ENCODE measurements at places on chromosomes 2 and 18.

DNA sequence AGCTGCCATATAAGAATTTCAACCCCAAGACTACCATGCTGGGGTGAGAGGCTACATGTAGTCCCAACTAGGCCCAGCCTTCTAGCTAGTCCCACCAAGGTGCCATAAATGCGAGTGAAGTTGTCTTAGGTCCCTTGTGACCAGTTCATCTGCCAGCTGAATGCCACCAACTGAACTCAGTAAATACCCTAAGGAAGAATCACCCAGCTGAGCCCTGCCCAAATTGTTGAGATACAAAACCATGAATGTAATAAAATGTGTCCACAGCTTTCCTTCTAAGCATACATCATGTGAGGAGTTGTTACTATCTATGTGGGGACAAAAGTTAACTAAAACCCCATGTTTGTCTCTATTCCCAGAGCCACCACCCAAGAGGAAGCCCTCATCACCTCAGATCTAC is 70.3 kb downstream of the THADA start:
- DNase-seq, result no peak

- DNase-seq, result no peak
Observed at GRCh38 chr2:32453242-32454062, 96.6 kb downstream of the BIRC6 start.

DNA sequence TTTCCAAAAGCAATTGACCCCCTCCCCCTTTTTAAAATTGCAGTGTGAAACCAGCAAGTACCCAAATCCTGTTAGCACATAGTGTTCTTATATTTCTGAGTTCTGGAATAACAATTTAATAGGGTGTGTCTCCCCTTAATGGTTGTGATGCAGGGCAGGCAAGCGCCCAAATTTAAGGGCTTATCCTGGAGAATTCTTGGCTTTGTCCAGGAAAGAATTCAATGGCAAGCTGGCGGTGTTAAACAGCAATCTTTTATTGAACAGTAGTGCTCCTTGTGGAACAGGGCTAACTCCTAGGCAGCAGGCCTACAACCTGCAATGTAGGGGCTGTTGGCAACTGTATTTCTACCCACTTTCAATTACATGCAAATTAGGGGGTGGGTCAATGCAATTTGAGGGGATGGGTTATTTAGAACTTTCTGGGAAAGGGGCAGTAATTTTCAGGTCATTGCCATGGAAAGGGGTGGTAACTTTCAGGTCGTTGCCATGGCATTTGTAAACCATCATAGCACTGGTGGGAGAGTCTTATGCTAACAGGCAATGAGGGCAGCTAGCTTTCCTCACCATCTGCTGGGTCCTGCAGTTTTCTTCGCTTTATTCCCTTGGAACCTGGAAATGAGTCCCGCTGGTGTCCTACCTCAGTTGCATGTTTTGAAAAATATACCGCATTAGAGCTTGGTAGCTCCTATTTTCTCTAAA is 149.0 kb upstream of the KCTD1 start:
- no peak for DNase-seq

GRCh38 chr18:54019641-54020040 is 204.8 kb downstream of the MBD2 start:
- DNase-seq, result no peak

DNA sequence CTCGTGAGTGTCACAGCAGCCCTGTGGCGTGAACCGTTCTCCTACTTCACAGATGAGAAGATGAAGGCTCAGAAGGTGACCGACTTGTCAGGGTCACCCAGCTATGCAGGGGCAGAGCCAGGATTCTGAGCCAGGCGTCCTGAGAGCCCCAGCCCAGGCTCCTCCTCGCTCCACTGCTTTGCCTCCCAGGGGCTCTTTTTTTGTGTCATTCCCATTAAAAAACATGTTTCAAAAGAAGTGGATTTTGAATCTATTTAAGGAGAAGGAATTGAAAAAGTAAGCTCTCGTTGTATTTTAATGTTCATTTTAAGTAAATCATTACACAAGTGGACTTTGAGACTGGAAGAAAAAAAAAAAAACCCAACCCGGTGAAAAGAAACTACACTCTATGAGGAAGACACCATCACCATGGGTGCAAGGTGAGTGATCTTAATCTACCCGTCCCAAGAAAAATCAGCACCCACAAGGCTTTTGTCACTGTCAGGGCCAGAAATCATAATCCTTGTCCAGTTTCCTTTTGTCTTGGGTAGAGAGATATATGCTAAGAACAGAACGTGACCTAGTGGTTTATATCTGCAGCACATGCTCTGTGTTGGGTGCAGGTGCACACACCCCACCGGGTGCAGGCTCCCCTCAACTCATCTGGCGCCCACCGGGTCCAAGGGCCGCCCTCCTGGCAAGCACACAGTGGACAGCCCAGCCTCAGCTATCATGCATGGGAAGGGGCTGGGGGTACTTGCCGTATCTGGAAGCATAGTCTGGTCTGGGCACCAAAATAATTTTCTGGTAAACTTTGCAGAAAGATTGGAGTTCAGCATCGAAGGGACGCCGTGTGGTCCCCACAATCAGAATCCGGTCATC is 73.5 kb upstream of the ASB18 start:
- DNase-seq, result no peak

- DNase-seq, result no peak
Observed at GRCh38 chr18:43001821-43002220, 113.7 kb downstream of the RIT2 start.

DNA sequence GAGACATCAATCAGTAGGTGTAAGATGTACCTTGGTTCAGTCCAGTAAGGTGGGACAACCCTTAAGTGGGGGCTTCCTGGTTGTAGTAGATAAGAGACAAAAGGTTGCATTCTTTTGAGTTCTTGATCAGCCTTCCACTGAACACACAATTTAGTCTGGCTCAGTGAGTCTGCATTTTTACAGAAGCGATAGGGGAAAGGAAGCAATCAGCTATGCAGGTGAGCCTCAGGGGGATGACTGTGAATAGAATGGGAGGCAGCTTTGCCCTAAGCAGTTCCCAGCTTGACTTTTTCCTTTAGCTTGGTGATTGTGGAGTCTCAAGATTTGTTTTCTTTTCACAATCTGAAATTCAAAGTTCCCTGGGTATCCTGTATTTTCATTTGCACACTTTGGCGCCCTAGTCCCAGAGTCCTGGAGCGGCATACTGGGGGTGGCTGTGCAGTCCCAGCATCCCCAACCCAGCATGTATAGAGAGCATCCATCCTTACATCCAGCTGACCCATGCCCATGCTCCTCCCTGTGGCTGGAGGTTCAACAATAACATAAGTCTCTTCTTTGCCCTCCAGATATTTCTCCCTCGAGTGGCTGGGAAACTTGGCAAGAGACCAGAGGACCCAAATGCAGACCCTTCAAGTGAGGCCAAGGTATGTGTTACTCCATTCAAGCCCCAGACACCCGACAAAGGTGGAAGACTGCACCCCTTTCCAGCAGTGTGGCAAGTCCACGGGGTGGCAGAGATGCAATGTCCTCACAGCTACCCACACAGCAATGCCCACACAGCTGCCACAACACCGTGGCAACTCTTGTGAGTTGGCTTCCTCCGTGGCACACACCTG is 20.1 kb upstream of the PRLH start:
- DNase-seq, result no peak

DNA sequence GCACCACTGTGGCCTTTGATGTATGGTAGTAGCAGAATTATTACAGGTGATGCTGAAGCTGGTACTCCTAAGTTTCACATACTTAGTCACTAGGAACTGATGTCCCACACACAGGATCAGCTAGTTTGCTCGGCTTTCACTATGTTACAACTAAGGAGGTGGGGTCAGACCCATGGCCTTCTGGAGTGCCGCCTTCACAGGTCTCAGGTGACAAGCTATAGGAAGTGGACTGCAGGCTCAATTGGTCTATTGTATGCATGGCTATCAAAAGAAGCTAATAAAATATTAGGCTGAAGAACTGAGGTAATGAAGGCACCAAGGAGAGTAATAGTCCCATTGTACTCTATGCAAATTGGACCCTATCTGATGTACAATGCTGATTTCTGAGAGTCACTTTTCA is 170.6 kb downstream of the DLGAP1 start:
- no peak for DNase-seq

DNA sequence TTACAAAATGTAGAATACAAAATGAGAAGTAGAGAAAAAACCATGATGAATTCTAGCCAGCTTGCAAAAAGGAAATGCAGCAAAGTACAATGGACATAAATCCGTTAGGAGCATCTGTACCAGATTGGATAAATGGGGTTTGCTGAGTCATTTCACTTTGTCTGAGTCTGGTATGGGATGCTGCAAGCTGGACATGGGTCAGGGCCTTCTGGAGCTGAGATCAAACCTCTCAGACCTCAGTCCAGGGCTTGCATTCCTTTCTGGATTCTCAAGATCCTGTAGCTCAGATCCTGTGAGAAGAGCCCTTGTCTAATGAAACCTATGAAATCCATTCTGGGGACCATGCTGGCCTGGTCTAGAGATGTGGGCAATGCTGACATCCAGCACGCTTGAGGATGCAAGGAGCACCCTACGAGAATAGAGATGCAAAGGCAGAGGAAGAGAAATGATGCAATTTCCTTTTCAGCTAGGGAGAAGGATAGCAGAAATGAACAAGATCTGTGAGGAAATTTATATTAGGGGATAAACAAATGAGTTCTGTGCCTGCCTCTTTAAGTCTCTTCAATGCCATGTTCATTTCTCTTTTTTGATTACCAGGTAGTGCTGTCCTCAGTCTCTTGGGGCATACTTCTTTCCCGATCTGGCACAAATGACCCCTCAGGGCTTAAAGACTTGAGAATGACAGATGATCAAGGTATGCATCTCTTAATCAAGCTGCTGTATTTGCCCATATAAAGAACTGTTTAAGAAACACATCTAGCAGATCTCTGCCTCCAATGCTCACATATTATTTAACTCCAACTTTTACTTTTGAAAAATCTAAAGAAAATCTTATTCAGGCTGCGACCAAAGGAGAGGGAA is 230.4 kb downstream of the MEIS1 start:
- DNase-seq, result no peak

GRCh38 chr2:127370010-127370409 is 17.8 kb downstream of the MAP3K2 start:
- DNase-seq, result no peak

DNA sequence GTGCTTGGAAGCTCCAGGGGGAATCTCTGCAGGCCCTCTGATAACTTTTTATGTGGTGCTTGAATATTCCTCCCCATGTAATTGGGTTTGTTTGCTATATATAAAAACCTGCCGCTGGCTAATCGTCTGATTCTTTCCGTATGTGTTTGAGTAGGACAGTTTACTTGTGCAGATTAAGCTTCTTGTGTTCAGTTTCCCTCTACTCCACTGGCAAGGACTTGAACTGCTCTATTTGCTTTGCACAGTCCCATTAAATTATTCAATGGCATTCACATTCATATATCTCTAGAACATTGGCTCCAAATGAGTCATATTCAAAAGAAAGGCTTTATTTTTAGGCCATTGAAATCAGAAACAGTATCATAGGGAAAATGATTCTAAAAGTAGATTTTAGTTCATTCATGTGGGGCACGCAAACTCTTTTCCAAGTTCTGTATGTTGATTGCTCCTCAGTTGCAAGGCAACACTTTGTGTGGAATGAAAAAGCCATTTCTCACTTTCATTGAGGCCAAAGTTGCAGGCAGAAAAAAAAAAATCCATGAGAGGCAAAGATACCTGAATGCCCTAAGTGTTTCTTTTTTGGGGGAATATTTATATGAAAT is 1682.3 kb upstream of the PIK3C3 start:
- DNase-seq, result no peak

DNA sequence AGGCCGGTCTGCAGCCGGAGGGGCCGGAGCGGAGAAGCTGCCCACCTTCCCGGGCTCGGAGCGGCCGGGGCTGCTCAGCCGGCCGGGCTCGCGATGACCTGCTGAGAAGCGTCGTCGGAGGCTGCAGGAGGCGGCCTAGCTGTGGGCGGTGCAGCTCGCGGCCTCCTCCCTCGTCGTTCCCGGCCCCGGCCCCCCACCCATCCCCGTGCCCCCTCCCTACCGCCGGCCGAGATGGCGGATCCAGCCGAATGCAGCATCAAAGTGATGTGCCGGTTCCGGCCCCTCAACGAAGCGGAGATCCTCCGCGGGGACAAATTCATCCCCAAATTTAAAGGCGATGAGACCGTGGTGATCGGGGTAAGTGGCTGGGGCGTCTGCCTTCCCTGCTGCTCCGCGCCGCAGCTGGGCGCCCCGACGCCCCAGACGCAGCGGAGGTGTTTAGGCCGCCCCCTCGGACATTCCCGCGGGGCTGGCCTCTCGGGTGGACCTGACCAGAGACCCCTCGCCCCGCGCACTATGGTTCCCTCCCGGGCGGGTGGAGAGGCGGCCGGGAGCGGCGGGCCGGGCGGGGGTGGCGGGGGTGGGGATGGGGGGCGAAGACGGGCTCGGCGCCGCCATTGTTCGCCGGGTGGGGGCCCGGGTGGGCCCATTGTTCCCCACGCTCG is 492 bp downstream of the KIF5C start:
- no peak for DNase-seq

DNA sequence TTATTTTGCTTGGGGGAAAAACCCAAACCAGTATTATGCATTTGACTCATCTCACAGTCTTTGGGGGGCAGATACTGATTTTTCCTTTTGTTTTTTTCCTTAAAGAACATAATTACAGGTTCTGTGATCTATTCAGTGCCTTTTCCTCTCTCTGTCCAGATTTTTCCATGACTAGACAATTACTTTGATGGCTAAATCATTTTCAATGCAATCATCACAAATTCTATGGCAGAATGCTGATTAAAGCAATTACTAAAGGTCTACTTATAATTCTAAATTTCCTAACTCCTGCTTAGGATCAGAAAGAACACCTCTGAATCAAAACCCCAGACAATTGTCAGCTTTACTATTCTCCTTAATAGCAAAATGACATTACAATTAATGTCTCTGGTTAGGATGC is 38.8 kb downstream of the POLR1A start:
- no peak for DNase-seq

GRCh38 chr2:120771111-120771780 is 35.6 kb downstream of the GLI2 start:
- no peak for DNase-seq

DNA sequence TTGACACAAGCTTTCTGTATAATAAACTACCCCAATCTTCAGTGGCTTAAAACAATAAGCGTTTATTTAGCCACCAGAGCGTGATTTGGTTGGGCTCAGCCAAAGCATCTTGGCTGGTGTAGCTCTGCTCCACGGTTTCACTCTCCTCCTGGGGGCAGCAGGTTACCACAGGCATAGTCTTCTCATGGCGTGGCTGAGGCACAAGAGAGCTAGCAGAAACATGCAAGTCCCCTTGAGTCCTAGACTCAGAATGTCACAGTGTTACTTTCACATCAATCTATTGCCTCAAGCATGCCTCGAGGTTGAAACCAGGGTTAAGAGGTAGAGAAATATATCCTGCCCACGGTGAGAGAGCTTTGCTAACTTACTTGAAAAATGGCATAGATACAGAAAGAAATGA is 19.9 kb upstream of the SLC9A2 start:
- no peak for DNase-seq

DNA sequence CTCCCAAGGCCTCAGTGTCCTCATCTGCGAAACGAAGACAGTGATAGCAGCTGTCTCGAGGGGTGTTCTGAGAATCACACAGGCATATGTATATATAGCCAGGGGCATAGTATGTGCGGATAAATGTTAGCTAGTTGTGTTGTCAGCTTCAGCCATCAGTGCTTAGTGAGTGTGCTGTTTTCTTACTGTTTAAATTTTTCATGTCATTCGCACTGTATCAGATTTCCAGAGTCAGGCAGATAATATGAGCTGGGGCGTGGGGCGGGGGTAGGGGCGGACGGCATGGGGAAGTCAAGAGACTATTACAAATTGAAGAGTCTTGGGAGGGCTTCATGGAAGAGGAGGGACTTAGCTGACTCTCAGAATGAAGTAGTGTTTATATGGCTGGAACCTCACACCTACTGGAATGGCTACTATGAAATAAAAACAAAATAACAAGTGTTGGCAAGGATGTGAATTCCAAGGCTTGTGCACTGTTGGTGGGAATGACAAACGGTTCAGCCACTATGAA is 7.0 kb downstream of the TRAPPC12 start:
- no peak for DNase-seq

- DNase-seq, result no peak
Observed at GRCh38 chr2:166388481-166389070, 12.8 kb upstream of the SCN9A start.
